ENCODE measurements at places on chromosomes 6 and 20.

DNA sequence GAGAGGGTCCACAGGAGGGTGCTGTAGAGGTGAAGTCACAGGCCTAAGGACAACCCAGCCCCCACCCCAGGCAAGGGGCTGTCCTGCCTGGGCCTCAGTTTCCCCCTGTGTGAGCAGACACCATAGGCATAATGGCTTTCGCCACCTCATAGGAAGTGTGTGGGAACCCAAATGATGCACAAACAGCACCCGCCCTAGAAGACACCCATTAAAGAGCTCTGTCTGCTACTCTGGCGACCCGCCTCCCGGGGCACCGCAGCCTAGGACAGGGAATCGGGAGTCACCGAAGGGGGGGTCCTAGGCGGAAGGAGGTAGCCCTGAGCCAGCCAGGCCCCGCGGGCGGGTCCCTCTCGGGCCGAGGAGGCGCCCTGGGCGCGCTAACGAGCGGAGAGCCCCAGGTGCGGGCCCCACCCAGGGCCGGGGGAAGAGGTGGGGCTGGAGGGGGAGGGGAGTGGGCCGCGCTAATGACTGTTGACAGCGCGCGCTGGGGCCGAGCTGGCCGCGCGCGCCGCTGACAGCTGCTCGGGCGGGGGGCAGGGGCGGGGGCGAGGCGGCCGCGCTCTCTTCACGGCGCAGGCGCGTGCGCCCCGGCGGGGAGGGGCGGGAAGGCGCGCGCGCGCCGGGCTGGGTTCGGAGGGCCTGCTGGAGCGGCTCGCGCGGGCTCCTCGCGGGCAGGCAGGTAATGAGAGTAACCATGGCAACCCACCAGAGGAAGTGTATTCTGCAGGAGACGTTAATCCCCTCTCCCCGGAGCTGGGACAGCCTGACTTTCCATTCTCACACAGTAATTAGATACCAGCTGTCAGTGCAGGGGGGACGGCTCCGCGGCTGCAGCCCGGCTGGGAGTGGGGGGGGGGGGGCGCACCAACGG lies 48.9 kb downstream of the NOL4L start:
- peak; percentile 30 for DNase-seq

- DNase-seq: no peak
These were observed 45.9 kb upstream of the SCGN start for GRCh38 chr6:25606151-25606550.

DNA sequence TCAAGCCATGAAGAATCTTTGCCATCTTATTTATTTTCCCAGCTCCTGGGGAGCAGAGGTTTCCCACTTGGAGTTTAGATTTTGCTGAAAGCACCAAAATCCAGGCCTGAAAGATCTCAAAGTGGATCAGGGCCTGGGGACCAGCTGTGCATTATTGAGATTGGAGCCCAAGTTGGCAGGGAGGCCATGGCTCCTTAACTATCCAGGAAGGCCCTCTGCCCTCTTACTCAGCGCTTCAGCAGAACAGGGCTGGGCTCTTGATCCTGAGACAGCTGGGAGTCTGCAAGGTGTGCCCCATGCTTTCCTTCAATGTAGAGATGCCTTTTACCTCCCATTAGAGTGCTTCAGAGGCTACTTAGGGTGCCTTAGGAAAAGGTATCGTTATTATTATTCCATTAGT lies 24.6 kb downstream of the FOXO3 start:
- no peak for DNase-seq

DNA sequence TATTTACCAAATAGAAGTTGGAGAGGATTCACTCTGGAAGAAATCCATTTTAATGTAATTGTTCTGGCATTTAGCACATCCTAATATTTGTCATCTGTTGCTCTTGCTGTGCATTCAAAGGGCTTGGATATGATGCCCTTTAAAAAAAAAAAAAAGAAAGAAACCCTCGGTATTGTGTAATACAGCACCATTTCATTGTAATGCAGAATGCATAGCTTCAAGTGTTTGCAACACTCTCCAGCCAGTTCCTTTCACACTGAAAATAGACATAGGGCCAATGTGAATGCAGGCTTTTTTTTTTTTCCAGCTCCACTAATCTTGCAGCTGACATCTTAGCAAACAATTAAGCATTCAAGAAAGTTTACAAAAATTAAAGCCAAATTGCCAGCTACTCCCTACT lies 197.4 kb upstream of the POU3F2 start:
- DNase-seq: no peak

DNA sequence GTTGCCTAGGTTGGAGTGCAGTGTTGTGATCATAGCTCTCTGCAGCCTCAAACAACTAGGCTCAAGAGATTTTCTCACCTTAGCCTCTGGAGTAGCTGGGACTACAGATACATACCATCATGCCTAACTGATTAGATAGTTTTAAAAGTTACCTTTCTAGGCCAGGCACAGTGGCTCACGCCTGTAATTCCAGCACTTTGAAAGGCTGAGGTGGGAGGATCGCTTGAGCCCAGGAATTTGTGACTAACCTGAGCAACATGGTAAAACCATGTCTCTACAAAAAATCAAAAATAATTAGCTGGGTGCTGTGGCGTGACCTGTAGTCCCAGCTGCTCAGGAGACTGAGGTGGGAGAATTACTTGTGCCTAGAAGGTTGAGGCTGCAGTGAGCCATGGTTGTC lies 41.2 kb downstream of the SLC17A5 start:
- no peak for DNase-seq

DNA sequence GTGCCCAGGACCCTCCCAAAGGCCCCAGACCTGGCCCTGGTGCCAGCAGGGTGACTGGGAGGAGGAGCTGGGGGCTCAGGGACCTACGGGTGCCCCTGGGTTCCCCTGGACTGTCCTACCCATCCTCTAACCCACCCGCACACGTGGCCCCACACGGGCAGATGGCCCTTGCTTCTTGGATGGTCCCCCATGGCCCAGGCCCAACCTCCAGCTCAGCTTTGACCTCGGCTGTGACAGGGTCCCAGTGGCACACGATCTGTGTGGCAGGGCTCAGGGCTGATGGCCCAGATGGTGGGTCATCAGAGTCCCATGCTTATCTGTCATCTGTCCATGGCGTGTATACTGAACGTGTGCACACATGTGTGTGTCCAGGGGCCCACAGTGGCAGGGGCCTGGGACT lies 4.0 kb downstream of the NTSR1 start:
- no peak for DNase-seq

GRCh38 chr6:13229205-13230085 lies 98.9 kb downstream of the TBC1D7 start:
- no peak for DNase-seq

DNA sequence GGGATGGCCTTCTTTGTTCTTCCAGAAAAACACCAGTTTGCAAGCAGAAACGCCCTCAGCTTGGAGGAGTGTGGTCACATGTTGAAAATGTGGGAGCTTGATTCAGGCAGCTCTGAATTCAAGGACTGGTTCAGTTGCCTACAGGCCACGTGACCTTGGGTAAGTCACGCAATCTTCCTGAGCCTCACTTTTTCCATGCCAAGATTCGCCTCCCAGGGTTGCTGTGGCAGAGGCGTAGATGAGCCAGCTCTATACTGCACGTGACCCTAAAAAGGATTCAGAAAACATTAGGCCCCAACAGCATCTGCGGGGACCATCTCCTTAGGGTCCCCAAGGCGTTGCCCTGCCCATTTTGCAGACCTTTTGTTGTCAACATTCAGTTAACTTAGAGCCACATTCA lies 112.0 kb upstream of the SNX9 start:
- DNase-seq: no peak

- no peak for DNase-seq
These were observed 123.0 kb downstream of the CD83 start for GRCh38 chr6:14240411-14241166.

DNA sequence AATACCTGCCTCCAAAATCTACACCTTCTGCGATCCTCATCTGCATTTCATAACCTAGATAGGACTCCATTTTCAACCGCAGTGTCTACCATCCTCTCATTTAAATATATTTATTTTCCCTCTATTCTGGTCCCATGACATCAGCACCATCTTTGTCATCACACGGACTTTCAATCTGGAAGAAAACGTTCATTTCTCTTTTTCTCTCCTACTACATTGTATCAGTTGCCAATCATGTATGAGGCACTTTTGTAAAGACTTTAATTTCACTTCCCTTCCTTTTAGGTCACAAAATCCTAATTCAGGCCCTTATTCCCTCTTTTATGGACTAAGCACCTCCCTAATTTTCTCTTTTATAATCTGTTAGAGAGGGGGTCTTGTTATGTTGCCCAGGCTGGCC lies 89.6 kb downstream of the PHACTR1 start:
- no peak for DNase-seq

DNA sequence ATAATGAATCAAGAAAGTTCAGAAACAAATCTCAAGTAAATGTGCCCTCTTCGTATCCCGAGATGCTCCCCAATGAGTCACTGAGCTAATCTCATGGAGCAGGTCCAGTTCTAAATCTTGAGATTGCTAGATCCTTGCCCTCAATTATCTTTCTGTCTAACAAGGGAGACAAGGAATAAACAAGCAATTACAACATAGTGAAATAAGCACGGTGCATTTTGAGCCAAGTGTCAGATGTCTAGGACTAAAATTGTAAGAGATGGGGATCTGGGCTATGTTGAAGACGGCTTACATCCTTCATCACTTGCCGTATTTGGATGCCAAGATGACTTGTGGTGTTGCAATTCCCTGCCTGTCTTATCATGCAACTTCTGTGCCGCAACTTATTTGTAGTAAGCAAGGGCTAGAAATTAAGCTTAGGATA lies 56.5 kb upstream of the ADGRF1 start:
- no peak for DNase-seq

DNA sequence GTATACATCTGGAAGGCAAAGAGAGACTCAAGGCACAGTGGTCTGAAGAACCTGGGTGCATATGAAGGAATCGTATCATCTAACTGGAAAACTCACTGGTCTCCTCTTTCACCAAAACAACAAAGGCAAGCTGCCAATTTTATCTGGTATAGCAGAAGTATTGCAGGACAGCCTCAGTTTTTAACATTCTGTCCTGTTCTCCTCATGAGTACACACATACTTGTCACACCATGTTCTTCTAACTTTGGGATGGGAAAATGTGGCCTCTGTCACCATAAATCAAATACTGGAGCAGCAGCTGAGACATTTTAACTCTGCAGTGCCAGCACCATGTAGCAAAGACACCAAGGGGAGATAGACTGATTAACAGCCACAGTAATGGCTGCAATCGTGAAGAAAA lies 199.1 kb upstream of the CNR1 start:
- no peak for DNase-seq

DNA sequence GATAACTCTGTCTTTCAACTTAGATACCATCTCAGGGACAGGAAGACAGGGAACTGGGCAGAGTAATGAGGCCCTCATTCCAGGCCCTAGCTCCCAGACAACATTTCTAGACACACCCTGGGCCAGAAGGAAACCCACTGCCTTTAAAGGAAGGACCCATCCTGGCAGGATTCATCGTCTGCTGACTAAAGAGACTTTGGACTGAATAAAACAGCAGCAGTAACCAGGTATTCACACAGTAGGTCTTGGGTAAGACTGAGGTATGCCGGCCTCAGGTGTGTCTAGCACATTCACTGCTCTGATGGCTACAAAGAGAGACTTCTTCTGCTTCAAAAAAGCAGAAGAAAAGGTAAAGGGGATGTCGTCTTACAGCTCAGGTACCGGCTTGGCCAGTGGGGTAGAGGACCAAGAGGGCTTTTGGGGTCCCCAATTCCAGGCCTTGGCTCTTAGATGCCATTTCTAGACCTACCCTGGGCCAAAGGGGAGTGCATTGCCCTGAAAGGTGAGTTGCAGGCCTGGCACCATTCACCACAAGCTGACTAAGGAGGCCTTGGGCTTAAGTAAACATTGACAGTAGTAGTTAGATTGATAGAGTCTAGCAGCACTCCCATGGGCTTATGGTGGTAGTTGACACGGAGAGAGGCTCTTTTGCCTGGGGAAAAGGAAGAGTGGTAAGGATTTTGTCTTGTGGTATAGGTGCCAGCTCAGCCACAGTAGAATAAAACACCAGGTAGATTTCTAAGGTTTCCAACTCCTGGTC lies 13.4 kb downstream of the SNX14 start:
- no peak for DNase-seq

GRCh38 chr6:14415452-14415851 lies 297.9 kb downstream of the CD83 start:
- no peak for DNase-seq

DNA sequence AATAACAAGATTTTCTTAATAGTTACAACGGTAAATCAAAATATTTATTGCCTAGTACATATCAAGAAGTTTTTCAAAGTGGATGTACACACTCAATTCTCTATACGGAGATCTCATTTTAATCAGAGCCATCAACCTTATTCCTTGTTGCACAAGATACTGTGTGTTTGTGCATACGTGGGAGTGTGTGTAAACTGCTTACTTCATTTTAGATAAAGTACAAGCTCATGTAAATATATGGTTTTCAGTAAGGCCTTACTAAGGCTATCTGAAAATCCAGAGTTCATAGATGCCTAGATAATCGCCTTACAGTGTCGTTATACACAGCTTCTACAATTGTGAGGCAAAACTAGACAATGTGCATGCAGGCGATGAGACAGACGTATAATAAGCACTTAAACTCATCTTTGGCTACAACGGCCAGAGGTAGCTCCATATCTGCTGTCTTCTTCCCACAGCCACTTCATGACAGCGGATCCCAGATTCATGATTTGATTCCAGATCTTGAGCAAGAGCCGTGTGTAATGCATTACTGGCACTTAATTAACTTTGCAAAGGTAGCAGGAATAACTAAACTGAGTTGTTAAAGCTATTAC lies 2.5 kb downstream of the PERP start:
- no peak for DNase-seq

GRCh38 chr6:36933102-36933501 lies 21.4 kb upstream of the PI16 start:
- no peak for DNase-seq

GRCh38 chr6:117536317-117536716 lies 53.8 kb downstream of the DCBLD1 start:
- no peak for DNase-seq

DNA sequence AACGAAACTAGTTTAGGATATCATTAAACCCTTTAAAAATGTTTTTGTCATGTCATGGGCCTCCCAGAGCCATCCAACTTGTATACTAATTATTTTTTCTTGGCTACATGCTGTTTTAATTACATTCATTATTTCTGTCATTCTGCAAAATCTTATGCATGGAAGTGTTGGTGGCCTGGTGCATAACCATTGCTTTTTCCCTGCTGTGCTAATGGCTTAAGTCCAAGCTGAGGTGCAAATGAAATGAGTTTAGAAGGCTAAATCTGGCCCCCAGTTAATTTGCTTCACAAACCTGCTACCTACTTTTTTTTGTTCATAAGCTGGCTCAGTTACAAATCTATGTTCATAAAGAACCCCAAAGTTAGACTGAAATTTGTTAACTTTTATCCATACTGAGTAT lies 1249.9 kb downstream of the EPHA7 start:
- DNase-seq: no peak

GRCh38 chr20:19310541-19310940 lies 98.1 kb downstream of the SLC24A3 start:
- DNase-seq: no peak

- peak; percentile 35 for DNase-seq
These were observed 1.6 kb upstream of the UCKL1 start for GRCh38 chr20:63957690-63958441.

All from Kasumi-1 (cell line).